HCT116 (cell line): ENCODE measurements at places on chromosomes 12 and 14. TPM values are rescaled to one million over a fixed set of nuclear protein-coding genes. Genes with fewer than 3 reads are reported as not detected.

DNA sequence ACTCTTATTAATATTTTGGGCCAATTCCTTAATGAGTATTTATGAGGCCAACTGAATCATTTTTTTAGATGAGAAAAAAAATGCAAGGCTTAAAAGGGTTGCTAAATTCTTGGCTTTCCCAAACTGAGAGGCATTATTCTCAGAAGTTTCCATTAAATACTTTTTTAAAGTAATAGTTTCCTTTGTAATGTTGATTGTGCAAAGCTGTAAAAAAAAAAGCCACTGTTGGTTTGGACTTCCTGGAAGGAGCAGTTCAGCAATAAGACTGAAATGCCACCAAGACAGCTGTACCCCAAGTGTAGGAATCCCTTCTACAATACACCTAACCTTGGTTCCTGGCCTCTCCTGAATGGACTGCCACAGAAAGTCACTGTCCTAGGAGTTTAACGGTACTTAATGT is 231.3 kb downstream of the MON2 start:
- no peak for DNase-seq

GRCh38 chr14:86050072-86050683 is 520.2 kb downstream of the FLRT2 start:
- no peak for DNase-seq

DNA sequence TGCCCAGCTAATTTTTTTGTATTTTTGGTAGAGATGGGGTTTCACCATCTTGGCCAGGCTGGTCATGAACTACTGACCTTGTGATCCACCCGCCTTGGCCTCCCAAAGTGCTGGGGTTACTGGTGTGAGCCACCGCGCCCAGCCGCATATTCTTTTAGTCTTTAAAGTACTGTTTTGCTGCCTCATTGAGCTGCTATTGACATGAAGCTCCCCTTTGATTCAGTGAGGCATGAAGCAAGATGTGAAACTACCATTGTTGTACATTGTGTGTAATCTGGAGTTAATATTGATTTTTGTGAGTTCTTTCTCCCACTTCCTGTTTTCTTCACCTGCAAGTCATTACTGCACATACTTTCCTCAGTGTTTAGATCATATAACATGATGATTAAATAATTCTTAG is 80.8 kb downstream of the MNAT1 start:
- no peak for DNase-seq

- no peak for DNase-seq
Observed at GRCh38 chr12:66774929-66775328, 96.1 kb upstream of the GRIP1 start.

DNA sequence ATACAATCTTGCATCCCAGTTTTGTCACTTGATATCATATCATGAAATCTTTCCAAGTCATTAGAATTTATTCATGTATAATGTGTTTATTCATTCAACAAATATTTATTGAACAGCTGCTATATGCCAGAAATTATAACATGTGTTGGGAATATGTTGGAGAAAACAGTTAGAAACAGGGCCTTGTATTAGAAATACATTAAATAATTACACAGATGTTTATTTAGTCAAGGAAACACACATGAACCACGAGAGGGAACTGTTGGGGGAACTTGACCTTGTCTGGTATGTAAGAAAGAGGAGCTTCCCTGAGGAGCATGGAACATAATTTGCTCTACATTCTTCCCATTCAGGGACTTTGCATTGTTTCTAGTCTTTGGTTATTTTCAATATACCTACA is 191.7 kb upstream of the FRMD6 start:
- no peak for DNase-seq

DNA sequence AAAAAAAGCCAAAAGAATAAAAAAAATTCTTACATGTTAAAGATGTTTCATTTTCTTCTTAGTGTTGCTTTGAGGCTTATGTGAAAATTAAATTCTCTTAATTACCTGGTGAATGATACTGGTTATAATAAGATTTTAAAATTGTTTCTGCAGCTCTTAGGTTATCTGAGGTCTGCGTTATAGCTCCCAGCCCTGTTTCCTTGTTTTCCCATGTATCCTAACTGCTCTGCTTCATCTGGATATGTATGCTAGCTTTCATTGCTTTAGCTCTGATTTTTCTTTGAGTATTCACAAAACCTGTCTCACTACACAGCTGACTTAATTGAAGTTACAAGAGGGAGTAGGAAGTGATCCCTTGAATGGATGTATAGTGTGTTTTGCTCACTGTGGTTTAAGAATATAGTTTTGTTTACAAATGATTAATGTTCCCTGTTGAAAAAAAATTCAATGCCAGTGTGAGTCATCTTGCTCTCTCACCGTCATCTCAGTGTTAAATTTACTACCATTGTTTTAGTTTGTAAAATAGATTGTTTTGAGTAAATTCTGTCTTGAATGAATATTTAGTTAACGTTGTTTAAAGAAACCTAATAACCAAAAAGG is 26.8 kb downstream of the CPSF6 start:
- no peak for DNase-seq

DNA sequence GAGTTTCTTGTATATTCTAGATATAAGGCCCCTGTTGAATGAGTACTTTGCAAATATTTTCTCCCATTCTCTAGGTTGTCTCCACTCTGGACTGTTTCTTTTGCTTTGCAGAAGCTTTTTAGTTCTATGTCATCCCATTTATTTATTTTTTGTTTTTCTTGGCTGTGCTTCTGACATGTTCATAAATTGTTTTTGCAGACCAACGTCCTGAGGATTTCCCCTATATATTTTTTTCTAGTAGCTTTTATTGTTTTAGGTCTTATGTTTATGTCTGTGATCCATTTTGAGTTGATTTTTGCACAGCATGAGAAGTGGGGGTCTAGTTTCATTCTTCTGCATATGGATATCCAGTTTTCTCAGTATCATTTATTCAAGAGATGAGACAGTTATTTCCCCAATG is 70.4 kb upstream of the BTG1 start:
- no peak for DNase-seq

GRCh38 chr14:56135668-56136067 is 17.5 kb downstream of the PELI2 start:
- DNase-seq = no peak

GRCh38 chr12:77891518-77892147 is 60.9 kb downstream of the NAV3 start:
- DNase-seq = no peak

GRCh38 chr14:30271811-30272323 is 287.1 kb upstream of the G2E3 start:
- DNase-seq = no peak

DNA sequence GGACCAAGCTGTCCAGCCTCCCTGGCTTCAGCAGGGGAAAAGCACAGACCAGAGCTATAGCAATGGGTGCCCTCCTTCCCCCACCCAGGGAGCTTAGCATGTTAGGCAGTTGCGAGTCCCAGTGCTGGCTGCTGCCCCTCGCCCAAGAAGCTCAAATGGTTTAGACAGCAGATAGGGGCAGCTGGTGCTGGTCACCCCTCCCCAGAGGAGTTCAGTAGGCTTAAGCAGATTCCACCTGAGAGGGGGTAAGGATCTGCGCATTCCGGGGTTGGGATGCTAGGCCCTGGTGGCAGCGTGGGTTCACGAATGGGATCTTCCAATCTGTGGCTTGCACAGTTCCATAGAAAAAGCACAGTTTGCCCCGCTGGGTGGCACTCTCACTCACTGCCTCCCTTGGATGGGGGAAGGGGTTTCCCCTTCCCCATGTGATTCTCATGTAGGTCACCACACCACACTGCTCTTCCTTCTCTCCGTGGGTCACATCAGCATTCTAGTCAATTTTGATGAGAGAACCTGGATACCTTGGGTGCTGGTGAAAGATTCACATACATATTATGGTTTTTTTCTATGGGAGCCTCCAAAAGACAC is 665.6 kb downstream of the C12orf50 start:
- DNase-seq = no peak

GRCh38 chr12:29709054-29709453 is 74.7 kb downstream of the TMTC1 start:
- DNase-seq = no peak

The CMA1 gene
- total RNA-seq = not detected

The ATP5MC2 gene
- 304 TPM for total RNA-seq

The RNASE13 gene
- total RNA-seq = 0.15 TPM
